Stimulated activated CD4-positive, alpha-beta T cell treated with anti-CD3 and anti-CD28 coated beads, Interleukin-4, amount 100 ng/mL, for 4 hours (primary cell): ENCODE measurements at places on chromosomes 4 and X.

DNA sequence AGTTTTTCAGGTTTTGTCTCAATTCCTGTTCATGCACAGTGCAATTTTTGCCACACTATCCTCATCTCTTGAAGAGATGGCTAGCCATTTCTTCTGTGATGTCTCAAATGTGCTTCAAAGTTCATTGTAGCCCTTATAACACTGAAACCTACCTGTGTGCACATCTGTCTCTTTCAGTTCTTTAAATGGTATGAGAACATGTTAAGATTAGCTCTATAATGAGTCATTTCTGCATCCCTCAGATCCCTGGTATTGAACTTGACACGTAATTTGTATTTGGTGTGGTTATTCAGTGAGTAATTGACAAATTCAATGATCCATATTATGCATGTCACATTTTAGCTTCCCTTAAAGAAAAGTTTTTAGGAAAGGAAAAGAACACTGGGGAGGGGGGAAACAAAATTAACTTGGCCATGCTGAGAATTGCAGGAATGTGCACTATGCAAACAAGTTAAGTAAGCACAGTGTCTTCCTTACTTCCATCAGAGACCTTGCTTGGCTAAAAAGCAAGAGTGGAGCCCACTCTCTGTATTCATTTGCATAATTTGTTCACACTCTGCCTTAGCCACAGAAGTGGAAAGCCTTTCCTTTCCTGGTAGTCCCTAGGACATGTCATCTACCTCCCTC, 659.8 kb upstream of the MAGEB2 start:
- no peak for DNase-seq

DNA sequence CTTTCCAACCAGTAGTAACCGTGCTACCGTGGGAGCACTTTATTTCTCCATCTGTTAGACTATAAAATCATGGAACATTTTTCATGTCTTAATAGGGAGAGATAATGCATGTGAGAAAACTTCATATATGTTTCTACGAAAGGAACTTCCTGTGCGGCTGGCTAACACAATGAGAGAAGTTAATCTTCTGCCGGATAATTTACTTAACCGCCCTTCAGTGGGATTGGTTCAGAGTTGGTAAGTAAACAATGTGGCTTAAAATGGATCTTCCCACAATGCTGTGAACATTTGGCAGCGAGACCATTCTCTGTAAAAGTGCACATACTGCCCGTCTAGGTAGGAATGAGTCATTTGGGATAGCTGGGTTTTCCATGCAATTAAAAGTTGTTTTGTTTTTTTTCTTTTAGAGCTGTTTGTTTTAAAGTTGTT, 29.6 kb downstream of the PDK3 start:
- no peak for DNase-seq

GRCh38 chr4:173289353-173289727, 44.8 kb downstream of the HMGB2 start:
- no peak for DNase-seq

DNA sequence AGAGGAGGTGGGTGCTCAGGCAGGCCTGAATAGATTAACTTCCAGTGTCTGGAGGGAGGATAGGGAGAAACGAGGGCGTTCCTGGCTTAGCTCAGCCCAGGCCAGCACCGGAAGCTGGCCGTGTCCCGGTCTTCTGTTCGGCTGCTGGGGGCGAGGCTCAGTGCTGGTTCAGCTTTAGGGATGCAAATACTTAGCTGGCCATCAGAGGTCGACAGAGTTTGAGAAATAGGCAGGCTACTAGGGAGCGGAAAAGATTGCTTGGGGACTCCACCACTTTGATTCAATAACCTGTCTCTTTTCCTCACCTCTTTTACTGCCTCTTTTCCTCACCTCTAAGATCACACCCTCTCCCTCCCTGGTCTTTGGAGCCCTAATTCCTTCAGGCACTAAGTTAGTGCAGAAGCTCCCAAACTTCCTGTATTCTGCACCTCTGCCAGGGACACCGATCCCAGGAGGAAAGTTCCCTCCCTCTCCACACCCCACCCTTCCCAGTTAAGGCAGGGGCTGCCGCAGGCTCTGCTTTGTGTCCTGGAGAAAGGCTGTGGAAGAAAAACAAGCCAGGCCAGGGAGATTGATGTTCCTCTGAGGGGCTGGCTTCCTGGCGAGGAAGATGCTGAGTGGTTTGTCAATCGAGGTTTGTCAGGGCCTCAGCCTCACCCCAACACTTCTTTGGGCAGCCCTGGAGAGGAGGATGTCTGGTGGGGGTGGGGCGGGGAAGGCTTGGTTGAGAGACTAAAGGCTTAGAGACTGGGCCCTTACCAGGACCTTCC, 6.0 kb upstream of the EFNB1 start:
- no peak for DNase-seq

DNA sequence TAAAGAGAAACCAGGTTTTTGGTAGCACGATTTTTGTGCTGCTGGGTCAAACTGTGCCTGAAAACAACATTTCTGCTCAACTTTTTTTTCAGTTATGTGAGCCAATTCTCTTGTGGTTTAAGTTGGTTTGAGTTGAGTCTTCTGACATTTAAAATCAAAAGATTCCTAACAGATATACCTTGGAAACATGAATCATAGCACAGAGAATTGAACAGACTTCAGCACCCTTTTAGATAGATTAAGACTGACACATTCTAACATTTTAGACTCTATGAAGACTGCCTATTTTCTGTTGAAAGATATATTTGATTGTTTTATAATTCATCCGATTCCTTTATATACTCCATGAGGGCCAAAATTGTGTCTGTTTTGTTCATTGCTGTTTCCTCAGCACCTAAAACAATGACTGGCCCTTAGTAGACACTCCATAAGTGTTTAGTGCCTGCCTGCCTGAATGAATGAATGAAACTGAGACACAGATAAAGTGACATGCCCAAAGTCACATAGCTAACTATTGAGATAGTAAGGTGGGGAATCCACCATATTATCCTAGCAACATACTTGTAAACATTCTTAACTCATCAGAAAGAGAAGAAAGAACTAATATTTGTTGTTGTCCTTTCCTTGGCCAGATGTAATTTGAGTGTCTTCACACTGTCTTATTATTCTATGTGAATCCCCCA, 624.0 kb downstream of the MID1IP1 start:
- no peak for DNase-seq

DNA sequence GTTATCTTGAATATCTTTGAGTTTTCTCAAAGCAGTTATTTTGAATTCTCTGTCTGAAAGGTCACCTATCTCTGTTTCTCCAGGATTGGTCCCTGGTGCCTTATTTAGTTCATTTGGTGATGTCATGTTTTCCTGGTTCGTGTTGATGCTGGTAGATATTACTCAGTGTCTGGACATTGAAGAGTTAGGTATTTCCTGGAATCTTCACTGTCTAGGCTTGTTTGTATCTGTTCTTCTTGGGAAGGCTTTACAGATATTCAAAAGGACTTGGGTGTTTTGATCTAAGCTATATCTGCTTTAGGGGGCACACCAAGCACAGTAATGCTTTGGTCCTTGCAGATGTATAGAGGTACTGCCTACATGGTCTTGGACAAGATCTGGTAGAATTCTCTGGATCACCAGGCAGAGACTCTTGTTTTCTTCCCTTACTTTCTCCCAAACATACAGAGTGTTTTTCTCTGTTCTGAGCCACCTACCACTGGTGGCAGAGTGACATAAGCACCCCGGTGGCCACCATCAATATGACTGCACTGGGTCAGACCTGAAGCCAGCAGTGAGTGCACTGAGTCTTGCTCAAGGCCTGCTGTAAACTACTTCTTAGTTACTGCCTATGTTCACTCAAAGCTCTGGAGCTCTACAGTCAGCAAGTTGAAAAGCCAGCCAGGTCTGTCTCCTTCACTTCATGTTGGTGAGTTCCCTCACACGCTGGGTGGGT, 193.5 kb upstream of the AMOT start:
- DNase-seq: no peak

- no peak for DNase-seq
Measured at GRCh38 chrX:12330841-12331240, 192.6 kb downstream of the FRMPD4 start.

DNA sequence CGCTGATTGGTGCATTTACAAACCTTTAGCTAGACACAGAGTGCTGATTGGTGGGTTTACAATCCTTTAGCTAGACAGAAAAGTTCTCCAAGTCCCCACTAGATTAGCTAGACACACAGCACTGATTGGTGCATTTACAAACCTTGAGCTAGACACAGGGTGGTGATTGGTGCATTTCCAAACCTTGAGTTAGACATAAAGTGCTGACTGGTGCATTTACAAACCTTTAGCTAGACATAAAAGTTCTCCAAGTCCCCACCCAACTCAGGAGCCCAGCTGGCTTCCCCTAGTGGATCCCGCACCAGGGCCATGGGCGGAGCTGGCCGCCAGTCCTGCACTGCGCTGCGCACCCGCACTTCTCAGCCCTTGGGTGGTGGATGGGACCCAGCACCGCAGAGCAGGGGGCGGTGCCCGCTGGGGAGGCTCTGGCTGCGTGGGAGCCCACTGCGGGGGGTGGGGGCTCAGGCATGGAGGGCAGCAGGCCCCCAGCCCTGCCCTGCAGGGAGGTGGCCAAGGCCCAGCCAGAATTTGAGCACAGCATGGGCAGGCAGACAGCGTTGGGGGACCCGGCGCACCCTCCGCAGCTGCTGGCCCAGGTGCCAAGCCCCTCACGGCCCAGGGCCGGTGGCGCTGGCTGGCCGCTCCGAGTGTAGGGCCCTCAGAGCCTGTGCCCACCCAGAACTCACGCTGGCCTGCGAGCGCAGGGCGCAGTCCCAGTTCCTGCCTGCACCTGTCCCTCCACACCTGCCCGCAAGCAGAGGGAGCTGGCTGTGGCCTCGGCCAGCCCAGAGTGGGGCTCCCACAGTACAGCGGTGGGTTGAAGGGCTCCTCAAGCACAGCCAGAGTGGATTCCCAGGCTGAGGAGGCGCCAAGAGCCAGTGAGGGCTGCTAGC, 608.9 kb upstream of the LCORL start:
- no peak for DNase-seq

GRCh38 chr4:129788486-129788885, 692.5 kb downstream of the C4orf33 start:
- no peak for DNase-seq

- DNase-seq: no peak
Measured at GRCh38 chrX:140664939-140665338, 44.6 kb upstream of the LINC00632 start.

GRCh38 chrX:12245650-12246645, 107.7 kb downstream of the FRMPD4 start:
- no peak for DNase-seq

GRCh38 chr4:25844961-25845712, 17.7 kb downstream of the SEL1L3 start:
- DNase-seq: no peak

GRCh38 chr4:20359692-20360091, 108.0 kb downstream of the SLIT2 start:
- DNase-seq: no peak

DNA sequence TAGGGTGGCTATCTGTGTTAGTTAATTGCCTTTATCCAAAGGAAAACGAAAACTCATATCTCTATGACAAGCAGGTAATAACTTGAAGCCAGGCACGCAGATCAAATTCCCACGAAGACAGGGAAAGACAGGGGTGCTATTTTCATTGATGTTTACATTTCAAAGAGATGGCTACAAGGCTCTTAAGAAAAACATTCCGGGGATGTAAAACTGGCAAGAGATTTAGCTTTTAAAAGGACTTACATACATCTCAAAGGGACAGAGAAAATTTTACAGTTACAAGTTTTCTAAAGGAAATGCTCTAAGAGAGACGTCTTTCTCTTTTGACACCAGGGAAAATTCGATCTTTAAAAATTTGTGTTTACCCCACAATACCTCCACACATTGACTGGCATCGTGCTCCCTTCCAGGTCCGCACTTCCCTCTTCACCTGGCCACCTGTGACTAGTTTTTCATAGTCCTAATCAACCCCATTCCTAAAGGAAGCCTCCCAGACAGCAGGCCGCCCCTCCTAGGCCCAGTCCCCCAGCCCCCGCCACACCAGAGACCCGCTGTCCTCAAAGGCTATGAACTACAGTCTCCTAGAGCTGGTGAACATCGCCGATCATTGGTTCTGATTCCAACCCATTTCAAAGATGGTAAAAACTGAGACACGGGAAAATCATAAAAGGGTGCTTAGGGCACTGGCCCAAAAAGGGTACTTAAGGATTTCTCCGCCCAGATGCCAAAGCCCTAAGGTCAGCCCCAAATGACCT, 649 bp upstream of the ARAF start:
- no peak for DNase-seq

DNA sequence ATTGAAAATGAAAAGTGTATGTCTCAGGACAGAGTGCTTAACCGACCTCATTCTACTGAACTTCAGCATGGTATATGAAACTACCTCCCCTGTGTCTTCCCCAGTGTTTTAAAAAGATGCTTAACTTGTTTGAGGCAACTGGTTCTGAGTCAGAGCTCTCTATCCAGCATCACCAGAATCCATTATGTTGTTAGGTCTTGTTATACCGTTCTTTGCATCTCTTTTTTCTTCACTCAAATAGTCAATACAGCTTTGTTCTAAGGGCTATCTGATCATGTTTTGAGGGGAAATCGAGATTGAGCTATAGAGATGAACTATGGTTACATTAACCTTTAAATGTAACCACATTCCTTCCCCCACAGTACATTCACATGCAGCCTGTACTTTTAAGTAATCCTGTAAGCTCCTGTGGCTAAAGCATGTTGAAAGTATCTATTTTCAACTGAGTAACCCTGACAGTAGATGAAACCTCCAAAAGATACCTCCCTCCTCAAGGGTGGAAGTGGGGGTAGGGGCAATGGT, 514.4 kb downstream of the RPA4 start:
- DNase-seq: no peak

DNA sequence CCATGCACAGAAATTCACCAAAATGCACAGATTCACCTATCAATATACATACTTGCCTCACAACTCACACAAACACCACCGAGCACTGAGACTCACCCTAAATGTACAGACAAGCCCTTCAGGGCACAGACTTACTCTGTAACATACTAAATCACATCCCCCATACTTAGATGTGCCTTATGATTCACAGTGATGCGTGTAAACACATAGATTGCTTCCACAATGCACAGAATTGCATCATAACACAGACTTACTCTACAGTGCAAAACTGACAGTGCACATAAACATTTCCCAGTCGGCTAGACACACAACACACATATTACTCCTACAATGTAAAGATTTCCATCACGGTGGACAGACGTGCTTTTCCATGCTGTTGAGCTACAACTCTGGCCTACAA, 6.2 kb downstream of the LINC00632 start:
- DNase-seq: no peak

GRCh38 chr4:118676128-118676527, 9.1 kb upstream of the METTL14 start:
- no peak for DNase-seq

DNA sequence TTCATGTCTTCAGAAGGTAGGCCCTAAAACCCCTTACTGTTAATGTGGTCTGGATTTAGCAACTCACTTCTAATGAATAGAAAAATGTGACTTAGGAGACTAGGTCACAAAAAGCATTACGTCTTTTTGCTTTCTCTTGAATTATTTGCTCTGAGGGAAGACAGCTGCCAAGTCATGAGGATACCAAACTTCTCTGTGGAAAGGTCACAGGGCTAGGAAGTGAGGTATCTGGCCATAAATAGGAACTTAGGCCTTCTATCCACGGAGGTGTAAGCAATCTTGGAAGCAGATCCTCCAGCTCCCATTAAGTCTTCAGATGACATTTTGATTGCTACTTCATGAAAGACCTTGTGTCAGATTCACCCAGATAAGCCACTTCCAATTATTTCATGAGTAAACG, 120.6 kb downstream of the JADE1 start:
- no peak for DNase-seq

- no peak for DNase-seq
Measured at GRCh38 chr4:35948171-35948570, 296.1 kb downstream of the ARAP2 start.
